ENCODE measurements at places on chromosomes 1 and 21.

DNA sequence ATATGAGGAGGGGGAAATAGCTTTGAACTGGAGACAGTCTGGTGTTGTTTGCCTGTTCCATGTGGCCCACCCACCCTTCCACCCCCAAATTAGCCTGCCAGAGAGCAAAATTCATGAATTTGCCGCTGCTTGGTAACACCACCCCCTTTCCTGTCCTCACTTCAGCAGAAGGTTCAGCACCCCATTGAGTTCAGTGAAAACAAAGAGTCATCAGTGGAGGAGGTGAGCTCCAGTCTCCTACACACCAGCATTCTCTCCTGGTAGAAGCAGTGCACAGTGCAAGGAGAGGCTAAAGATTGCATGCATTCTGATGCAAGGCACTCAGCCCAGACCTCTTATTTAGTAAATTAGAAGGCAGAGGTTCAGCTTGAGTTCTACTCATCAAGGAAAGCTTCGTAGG, 99.7 kb upstream of the DYNLT5 start:
- DNase-seq, result peak; percentile 34

DNA sequence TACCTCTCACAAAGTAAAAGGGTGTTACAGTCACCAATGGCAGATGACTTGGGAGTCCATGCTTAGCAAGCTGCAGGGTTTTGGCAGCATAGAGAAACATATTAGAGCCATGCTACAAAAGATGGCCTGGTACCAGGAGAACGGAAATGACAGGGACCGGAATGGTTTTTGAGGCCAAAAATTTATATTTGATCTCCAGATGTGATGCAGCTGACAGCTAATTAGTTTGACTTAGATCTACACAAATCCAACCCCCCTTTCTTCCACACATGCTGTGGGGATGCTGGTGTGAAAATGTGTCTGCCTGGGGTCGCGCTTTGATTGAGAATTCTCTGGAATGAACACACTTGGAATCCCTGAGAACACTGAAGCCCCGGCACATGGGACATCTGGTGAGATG, 26.5 kb downstream of the SYF2 start:
- no peak for DNase-seq

- DNase-seq, result no peak
Measured at GRCh38 chr1:7199077-7199779, 414.0 kb downstream of the CAMTA1 start.

DNA sequence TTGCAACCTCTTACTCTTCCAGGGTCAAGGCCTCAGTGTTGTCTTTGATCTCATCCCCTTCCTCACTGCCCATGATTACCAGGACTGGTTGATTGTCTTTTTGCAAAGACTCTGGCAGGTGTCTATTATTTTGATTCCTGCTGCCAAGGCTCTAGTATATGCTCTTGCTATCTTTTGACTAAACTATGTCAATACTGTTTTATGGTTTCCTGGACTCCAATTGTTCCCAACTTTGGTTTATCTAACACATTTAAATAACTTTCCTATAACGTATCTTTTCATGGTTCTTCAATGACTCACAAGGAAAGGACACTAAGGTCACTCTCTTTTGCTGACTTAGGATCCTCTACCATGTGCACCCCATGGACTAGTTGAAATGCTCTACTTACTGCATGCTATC, 141.5 kb downstream of the PTPRC start:
- DNase-seq, result no peak

GRCh38 chr1:167721617-167722151, at the start of gene MPZL1:
TSS of gene MPZL1 (plus strand) at chr1:167721982. CDS start at chr1:167722152, 170 bp downstream.
- peak; percentile 76 for DNase-seq

DNA sequence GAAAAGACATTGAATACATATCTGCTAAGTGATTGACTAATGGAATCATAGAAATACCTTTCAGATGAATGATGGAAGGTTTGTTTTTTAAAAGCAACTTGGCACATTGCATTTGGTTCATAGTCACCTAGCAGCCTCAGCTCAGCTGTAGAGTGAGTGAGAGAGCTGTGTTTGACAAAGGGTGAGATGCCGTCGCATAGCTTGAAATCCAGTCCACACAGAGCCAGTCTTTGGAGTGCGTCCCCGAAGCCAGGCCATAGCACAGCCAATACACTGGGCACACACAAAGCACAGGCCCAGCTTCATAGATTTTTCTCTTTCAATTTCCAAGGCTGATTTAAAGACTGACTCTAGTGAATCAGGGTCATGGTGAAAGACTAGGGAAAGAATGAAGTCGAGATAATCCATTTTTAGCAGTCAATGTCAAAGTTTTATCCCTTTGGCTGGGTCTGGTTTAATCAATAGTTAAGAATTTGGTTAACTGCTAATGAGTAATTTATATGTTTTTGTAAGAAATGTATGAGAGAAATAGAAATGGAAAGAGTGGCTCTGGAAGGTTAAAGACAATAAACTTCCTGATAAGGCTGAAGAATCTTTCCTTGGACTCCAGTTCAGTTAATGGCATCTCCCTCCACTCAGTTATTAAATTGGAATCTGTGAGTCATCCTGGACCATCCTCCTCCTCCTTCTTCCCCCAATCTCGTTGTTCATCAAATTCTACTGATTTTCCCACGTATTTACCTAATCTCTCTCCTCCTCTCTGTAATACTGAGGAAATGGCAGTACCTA, 101.2 kb upstream of the IRF2BP2 start:
- peak; percentile 26 for DNase-seq

DNA sequence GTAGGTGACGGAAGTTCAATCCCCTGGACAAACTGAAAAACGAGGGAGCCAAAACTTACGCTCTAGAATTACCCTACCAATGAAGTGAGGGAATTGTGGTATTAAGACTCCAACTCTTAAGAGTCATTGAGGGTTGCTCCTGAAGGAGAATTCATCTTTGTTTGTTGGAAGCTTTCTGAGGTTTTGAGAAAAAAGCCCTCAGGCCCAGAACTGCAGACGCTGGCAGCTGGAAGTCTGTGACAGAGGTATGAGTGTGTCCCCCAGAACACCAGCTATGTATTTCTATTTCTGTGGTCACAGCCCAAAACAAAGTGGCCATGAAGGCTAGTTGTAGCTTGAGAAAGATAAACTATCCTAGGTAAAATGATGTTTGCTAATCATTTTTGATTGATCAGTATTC, 438.8 kb upstream of the B3GALT2 start:
- no peak for DNase-seq

DNA sequence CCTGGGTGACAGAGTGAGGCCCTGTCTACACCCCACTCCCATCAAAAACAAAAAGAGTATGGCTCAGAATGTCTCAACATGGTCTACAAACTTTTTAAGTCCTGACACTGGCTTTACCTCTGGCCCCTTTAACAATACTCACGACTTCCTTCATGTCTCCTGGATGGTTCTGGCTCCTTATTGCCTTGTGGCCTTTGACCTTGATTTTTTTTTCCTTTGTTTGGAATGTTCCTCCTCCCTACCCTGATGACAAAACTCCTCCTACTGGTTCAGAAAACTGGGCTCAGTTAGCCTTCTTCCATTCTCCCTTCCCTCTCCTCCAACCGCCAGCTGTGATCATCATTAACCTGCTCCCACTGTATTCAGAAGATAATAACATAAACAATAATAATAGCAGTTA, 4.6 kb upstream of the SOAT1 start:
- DNase-seq, result no peak

GRCh38 chr1:56199956-56200355, 379.4 kb downstream of the PLPP3 start:
- DNase-seq, result no peak

DNA sequence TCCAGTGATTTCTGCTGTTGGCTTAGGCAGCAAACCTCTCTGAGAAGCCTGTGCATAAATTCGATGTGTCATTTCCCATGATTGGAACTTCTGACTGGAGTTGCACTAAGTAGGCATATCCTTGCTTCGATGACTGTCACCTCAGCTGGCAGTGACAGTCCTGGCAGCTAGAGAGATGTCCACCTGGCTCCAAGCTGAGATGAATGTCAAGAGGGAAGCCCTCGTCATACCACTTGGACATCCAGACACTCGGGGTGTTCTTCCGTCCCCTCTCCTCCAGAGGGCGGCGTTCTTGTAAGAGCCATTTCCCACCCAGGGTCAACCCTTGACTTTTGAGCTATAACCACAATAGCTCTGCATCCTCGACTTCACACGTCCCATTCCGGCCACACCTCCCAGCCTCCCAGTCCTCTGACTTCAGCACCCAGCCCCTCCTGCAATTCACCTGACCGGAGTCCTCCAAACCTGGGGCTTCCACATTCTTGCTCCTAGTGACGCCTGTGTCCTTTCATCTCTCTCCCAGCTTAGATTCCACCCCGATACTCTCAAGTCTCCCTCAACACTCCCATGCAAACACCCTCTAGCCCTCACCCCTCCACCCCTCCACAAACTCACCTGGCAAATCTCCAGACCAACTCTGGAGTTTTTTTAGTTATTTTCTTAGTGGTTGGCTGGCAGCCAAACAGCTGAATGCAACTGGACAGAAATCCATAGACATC, 17.3 kb downstream of the CA6 start:
- DNase-seq, result no peak

DNA sequence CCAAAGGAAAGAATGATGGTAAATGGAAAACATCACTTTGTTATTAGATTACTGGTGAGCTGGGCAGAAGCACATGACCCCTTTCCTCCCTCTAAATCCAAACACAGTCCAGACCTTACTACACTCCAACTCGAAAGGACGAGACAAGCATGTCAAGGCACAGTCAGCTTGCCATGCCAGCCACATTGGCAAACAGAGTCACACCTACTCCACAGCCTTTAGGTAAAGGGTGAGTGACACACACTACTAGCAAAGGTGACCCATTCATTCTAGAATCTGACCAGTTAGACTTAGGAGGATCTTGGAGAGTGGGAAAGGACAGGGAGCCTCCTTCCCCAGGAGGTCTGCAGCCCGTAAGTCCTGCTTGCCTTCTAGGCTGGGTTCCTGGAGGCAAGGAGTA, 3.0 kb downstream of the SLC44A3 start:
- no peak for DNase-seq

DNA sequence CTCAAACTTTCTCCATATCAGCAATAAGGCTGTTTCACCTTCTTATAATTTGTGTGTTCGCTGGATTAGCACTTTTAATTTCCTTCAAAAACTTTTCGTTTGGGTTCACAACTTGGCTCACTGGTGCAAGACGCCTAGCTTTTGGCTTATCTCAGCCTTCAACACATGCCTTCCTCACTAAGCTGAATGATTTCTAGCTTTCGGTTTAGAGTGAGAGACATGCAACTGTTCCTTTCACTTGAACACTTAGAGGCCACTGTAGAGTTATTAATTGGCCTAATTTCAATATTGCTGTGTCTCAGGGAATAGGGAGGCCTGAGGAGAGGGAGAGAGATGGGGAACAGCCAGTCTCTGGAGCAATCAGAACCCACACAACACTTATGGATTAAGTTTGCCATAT, 41.2 kb upstream of the IFNLR1 start:
- DNase-seq, result no peak

DNA sequence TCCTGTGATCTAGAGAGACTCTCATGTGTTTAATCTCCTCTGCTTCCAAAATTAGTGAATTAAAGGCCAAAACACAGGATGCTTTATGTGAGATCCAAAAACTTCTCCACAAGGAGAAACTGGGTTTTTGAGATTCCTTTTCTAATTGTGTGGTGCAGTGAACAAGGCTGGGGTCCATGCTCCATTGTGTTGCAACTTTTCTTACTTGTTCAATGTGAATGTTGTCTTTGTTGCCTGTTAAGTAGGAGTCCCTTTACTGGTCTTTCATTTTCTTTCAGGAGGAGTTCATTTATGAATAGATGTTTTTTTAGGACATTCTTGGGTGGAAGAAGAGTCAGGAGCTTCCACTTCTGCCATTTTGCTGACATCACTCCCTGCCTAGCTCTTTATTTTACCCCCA, 40.6 kb upstream of the CFHR3 start:
- no peak for DNase-seq

DNA sequence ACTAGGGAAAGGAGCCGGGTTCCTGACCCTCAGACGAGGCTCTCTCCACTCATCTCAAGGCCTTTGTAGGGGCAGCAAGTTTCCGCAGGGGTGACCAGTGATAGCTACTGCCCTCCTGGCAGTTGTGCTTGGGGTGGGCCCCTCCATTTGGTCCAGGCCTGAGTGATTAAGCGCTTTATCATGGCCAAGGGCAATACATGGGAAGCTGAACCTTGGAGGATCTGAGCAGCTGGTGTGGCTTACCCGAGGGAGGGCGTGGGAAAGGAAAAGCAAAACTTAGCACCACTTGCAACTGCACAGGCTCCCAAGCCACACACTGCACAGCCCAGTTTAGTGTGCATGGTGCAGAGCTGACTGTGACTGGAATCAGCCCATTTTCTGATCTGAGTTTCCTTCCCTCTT, 47.8 kb downstream of the GADD45A start:
- DNase-seq, result no peak

GRCh38 chr1:98388441-98388840, 273.1 kb upstream of the SNX7 start:
- peak; percentile 80 for DNase-seq

GRCh38 chr1:87898431-87898830, 569.8 kb downstream of the LMO4 start:
- DNase-seq, result no peak

DNA sequence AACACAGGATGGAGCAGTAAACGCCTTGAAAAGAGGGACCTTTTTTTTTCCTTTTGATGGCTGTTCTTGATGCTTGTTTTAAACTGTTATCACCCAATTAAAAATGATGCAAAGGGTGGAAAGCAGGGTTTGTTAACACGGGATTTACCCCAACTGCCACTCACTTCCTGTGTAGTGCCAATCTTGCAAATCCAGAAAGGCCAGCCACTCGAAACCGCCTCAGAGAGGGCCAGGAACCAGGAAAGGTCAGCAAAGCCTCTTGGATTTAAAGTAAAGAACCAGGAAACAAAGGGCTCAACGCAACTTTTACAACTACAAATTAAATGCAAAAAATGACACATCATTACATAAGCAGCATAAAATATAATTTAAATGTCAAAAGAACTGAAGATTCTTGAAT, 347.4 kb downstream of the PDE4B start:
- DNase-seq, result no peak

DNA sequence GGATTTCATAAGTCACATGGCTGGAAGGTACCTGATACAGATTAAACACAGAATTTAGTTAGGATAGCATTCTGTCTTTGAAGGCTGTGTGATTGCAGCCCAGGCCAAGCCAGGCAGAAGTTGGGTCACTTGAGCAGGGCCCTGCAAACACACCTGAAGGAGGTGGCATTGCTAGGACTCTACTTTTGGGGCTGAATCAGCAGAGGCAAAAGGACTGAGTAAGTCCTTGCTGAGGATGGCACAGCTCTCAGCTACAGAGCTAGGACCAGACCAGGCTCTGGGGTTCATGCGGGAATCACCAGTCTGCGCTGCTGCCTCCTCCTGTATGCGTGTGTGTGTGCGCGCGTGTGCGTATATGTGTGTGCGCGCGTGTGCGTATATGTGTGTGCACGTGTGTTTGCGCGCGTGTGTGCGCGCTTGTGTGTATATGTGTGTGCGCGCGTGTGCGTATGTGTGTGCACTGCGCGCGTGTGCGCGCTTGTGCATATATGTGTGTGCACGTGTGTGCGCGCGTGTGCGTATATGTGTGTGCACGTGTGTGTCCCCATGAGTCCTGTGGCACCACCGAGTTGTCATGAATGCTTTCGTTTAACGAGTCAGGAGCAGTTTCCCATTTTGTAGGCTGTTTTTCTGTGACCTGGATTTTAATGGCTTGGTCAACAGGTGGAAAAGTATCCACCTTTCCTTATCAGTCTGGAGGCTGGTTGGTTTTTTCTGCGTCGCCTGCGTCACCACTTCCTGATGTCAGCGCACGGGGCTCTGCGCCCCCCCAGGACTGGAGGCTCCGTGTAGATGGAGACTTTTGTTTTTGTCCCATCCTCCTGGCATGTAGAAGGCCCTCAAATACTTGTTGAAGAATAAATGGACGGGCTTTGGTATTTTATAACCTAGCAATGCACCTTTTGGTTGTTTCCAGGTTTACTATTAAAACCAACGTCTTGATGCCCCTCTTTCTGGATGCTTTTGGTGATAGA, 34.7 kb downstream of the ADARB1 start:
- no peak for DNase-seq

All from kidney glomerular epithelial cell (primary cell).